ENCODE measurements at places on chromosomes 3 and 15. TPM values are rescaled to one million over a fixed set of nuclear protein-coding genes. Genes with fewer than 3 reads are reported as not detected.

SMC4 gene
- 48.7 TPM for total RNA-seq

TRAT1 gene
- total RNA-seq: not detected

SQOR gene
- 79.5 TPM for total RNA-seq

CCDC54 gene
- total RNA-seq: not detected

DNA sequence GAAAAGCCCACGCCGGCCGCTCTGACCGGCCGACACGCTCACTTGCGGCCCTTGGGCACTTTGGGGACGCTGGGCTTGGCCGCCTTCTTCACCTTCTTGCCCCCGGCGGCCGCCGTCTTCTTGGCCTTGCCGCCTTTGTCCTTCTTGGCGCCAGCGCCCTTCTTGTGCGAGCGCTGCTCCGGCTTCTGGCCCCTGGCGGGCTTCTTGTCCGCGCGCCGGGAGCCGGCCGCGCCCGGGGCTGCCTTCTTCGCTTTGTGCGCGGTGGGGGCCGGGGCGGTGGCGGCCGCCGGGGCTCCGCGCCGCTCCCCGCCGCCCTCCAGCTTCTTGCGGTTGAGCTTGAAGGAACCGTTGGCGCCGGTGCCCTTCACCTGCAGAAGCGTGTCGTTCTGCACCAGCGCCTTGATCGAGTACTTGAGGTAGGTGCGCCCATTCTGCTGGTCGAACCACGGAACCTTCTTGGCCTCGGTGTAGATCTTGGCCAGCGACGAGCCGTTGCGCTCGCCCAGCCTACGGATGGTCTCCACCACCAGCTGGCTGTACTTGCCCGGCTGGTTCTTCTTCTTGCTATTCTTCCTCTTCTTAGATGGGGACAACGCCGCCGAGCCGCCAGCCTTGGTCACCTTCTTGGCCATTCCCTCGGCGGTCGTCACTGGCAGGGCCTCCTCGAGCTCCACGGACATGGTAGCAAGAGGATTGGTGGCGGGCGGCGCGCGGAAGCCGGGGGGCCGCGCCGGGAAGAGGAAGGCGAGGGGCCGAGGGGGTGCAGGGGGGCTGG, 36.7 kb downstream of the HMCES start:
- peak; percentile 33 for DNase-seq

- peak; percentile 84 for DNase-seq
These were observed 53.5 kb downstream of the ZBTB38 start for GRCh38 chr3:141421639-141422319.
